Occipital lobe (tissue), 3 donors: ENCODE measurements at places on chromosomes 1 and 21. TPM values are rescaled to one million over a fixed set of nuclear protein-coding genes. Genes with fewer than 3 reads are reported as not detected.

PPP1R8 gene
- total RNA-seq, result 51.9 TPM

GRCh38 chr1:22880174-22880601 lies 92.5 kb downstream of the LACTBL1 start:
- no peak for DNase-seq

UQCRHL gene
- 2.7 TPM for total RNA-seq

RGSL1 gene
- total RNA-seq, result not detected

- no peak for DNase-seq
These were observed 6.3 kb downstream of the BTG2 start for GRCh38 chr1:203311368-203312301.

DNA sequence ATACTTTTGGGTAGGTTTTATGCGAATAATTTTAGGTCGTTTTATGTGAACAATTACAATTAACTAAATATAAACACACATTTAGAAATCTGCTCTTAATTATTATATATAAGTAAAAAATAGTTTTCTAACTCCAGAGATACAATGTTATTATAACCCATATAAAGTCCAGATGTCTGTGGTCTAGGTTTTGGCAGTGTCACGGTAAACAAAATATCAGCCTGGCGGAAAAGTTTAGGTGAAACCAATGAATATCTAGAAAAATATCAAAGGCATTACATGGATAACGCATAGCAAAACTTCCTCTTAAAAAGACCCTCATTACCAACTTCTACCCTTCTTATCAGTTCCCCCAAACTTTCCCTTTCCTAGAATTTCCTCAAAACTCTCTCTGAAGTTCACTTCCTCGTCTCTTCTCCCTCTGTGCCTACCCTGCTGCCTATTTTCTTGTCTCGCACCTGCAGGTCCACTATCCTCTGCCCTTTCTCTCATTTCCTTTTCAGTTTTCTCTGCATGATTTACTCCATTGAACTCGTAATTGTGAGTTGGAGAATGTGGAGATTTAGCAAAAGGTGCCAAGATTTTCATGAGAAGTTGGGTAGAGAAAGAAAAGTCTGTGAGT lies 21.8 kb downstream of the VTCN1 start:
- DNase-seq, result no peak

SLC2A1 gene
- 29.3 TPM for total RNA-seq

PDPN gene
- total RNA-seq, result 5.9 TPM

S100B gene
- 6.9 TPM for total RNA-seq

- DNase-seq, result no peak
These were observed 118.1 kb downstream of the PGBD5 start for GRCh38 chr1:230308039-230308438.

DNA sequence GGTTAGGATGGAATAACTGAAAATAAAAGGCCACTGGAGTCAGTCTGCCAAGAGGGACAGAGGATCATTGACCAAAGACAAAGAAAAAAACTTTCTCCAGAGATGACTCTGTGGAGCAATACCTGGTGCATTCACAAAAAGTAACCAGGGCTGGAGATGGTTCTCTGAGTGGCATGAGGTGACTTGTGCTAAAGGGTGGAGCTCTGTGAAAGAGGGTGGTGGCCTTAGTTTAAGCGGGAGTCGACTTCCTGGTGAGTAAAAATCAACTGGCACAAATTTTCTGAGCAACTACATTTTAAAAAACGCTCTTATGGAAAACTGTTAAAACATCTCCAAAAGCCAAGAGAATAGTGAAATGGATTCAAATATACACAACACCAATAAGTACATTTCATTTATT lies 10.0 kb downstream of the NHLH2 start:
- DNase-seq, result no peak

GRCh38 chr1:40038697-40039096 lies 1.8 kb upstream of the CAP1 start:
- DNase-seq, result no peak

GRCh38 chr1:24097663-24098062 lies 14.3 kb downstream of the MYOM3 start:
- DNase-seq, result no peak

DNA sequence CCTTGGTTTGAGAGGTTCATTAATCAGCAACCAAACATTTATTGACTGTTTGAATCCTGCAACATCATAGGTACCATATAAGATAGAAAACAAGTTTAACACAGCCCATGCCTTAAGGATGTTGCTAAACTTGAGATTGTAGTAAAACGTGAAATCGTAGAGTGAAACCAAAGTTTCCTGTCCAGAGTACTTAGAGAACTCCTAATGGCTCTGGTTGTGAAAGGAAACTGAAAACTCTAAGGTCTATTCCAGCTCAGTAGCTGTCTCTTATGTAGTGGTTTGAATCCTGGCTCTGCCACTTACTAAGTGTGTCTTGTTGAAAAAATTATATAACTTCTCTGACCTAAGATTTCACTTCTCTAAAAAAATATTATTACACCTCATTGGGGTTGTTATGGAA lies 310.9 kb downstream of the NTNG1 start:
- DNase-seq, result no peak

DNA sequence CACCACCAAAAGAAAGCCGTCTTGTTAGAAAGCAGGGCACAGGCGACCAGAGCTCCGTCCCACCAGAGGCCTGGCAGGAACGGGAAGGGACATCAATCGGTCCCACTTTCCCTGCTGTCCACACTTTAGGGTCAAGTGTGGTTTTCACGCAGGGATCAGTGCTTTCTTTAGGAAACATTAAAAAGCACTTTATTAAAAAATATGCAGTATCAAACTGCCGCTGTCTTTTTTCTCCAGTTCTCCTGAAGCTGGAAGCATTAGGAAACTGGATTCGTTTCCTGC lies 437 bp downstream of the IFNLR1 start:
- DNase-seq, result no peak

GRCh38 chr1:46490656-46491442 lies 1.2 kb downstream of the DMBX1 start:
- DNase-seq, result no peak

- DNase-seq, result no peak
These were observed 108.2 kb downstream of the CLEC20A start for GRCh38 chr1:178388418-178389145.
